Activated CD4-positive, alpha-beta T cell treated with anti-CD3 and anti-CD28 coated beads, Interleukin-2, amount 50 U/mL, for 1 hour (primary cell): ENCODE measurements at places on chromosomes 3 and 15.

DNA sequence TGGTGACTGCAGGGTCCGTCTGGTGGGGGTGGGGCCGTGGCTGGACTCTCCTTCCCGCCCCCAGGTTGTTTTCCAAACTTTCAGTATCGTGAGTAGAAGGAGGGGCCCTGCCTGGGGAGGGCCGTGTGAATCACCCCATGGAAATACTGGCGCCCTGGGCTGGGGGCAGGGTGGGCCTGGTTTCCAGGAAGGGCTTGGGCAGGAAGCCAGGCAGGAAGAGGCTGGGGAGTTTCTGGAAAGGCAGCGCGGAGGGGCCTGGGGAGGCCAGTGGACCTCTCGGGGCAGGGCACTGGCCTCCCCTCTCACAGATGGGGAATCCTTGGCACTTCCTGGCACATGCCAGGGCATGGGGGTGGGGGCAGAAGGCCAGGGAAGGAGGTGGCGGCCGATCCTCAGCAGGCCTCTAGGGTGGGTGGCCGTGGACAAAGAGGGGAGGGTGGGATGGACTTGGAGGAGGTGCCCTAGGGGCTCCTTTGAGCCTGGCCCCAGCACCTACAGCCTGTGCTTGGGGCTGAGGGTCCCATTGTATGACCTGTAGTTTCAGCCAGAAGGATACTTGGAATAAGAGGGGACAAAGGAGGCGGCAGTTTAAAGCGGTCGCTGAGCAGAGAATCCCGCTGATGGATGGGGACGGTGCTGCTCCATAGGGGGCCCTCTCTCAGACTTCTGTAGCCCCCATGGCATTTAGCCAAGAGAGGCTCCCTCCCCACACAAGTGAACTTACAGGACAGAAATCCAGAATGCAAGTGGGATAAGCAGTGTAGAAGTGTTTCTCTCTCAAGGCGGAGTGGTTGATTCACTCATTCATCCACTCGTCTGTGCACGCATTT, 56.5 kb upstream of the GATA2 start:
- no peak for DNase-seq

- no peak for DNase-seq
These were observed 219.9 kb upstream of the PROK2 start for GRCh38 chr3:72004749-72005292.

DNA sequence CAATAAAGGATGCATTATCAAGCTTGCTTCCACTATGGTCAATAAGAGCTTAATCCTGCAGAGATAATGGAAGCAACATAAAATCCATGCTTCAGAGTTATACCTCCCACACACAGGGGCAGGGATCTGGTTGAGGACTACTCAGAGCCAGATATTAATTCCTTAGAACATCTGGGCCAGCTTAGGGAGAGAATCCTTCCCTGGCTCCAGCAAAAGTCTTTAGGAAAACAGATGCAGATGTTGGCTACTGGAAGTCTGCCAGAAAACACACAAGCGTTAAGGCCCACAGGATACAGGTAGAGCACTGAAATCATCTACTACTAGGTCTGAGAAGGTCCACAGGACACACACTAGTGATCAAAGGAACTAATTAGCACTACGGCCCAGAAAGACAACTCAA, 25.2 kb downstream of the TMEM202 start:
- DNase-seq = no peak

DNA sequence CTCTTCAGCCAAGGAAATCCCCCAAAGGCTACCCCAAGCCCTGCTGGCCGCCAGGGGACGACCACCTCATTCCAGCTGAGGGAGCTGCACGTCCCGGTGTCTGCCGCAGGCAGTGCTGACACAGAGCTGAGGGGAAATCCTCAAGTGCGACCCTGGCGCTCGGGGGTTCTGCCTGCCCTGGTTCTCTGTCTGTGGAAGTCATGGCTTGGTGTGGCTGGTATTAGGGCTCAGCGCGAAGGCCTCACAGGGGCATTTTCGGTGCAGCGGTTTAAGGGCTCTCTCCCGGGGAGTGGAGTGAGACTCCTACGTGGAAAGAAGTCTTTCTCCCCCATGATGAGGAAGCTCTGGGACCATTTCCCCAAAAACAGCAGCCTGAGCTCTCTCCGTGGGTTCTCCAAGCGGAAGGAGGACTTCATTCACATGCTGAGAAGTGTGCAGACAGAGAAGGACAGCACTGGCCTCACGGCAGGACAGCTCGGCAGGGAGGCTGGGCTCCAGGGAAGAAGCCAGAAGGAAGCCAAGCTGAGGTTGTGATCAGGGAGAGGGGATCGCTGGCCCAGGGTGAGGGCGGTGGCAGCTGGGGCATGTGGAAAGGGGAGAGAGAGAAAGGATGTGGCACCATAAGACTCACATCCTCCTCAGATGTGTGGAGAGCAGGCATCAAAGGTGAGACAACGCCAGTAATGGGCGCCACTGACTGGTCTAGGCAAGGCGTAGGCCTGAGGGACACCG, 48.6 kb downstream of the KLF15 start:
- no peak for DNase-seq

- DNase-seq = no peak
These were observed at the start of gene AGBL1 for GRCh38 chr15:86079508-86080266. Gene AGBL1, plus strand, starts transcription at chr15:86079871.
